Substantia nigra (tissue), 51 donors: ENCODE measurements at places on chromosomes 2 and 18.

GRCh38 chr2:85485815-85486214 is 53.2 kb upstream of the MAT2A start:
- no peak for DNase-seq

- peak; percentile 0 for DNase-seq
Measured at GRCh38 chr2:143162123-143162837, 33.1 kb downstream of the ARHGAP15 start.

- no peak for DNase-seq
Measured at GRCh38 chr2:119219873-119220272, 3.8 kb upstream of the STEAP3 start.

GRCh38 chr2:193382583-193382982 is 1187.8 kb upstream of the TMEFF2 start:
- no peak for DNase-seq

GRCh38 chr18:58997811-58998337 is 133.2 kb downstream of the ZNF532 start:
- DNase-seq = no peak

- no peak for DNase-seq
Measured at GRCh38 chr2:86202702-86203101, 3.4 kb downstream of the MRPL35 start.

GRCh38 chr2:41313082-41313481 is 734.7 kb upstream of the PKDCC start:
- DNase-seq = no peak

DNA sequence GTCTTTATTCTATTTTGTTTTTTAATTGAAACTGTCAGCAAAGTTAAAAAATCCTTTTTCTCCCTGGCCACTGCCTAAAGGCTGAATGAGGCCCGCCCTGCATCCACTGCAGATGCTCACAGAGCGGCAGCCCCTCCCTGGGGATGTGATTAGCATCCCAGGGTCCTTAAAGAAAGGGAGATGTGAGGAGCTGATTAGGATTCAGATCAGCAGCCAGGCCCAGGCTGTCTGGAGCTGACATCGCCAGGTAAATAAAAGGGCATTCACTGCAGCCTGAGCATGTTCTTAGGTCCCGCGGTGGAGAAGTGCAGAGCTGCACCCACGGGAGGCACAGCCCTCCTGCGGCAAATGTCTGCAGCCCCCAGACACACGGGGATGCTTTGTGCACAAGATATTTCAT is 83.8 kb downstream of the LONRF2 start:
- DNase-seq = no peak

GRCh38 chr18:42929857-42930256 is 185.6 kb downstream of the RIT2 start:
- DNase-seq = no peak

- DNase-seq = no peak
Measured at GRCh38 chr18:65567372-65567771, 183.4 kb upstream of the CDH7 start.

DNA sequence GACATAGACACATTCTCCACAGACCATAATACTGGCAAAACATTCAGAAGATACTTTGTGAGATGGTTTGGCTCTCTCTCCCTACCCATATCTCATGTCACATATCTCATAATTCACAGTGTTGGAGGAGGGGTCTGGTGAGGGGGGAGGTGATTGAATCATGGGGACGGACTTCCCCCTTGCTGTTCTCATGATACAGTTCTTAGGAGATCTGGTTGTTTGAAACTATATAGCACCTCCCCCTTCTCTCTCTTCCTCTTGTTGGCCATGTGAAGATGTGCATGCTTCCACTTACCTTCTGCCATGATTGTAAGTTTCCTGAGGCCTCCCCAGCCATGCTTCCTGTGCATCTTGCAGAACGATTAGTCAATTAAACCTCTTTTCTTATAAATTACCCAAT is 61.1 kb downstream of the HK2 start:
- DNase-seq = no peak

- DNase-seq = no peak
Measured at GRCh38 chr2:237177052-237177451, 91.4 kb downstream of the COPS8 start.

GRCh38 chr18:49768051-49768391 is 45.3 kb downstream of the ACAA2 start:
- DNase-seq = peak; percentile 15

DNA sequence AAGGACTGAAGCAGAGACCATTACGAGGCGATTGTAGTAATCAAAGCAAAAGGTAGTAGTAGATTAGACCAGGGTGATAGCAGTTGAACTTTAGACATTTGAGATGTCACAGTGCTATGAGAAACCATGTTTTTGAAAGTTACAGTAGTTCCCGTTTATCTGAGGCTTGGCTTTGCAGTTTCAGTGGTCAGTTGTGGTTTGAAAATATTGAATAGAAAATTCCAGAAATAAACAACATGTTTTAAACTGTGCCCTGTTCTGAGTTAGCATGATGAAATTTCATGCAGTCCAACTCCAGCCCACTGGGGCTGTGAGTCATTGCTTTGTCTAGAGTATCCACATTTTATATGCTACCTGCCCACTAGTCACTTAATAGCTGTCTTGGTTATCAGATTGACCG is 47.5 kb downstream of the ZNF638 start:
- DNase-seq = no peak

GRCh38 chr2:196486146-196486545 is 153.4 kb upstream of the CCDC150 start:
- DNase-seq = no peak

GRCh38 chr2:80169811-80170594 is 134.5 kb downstream of the LRRTM1 start:
- no peak for DNase-seq

DNA sequence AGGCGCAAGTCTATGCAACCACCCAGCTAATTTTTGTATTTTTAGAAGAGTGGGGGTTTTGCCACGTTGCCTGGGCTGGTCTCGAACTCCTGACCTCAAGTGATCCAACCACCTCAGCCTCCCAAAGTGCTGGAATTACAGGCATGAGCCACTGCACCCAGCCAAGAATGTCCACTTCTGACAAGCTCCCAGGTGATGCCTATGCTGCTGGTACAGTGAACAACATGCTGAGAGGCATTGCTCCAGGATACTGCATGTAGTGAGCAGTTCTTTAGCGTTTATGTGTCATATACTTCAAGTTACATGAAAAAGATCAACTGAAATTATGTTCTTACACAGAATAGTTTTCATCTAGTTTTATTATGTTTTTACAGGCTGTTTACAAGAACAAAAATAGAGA is 17.2 kb upstream of the ELAC1 start:
- no peak for DNase-seq

DNA sequence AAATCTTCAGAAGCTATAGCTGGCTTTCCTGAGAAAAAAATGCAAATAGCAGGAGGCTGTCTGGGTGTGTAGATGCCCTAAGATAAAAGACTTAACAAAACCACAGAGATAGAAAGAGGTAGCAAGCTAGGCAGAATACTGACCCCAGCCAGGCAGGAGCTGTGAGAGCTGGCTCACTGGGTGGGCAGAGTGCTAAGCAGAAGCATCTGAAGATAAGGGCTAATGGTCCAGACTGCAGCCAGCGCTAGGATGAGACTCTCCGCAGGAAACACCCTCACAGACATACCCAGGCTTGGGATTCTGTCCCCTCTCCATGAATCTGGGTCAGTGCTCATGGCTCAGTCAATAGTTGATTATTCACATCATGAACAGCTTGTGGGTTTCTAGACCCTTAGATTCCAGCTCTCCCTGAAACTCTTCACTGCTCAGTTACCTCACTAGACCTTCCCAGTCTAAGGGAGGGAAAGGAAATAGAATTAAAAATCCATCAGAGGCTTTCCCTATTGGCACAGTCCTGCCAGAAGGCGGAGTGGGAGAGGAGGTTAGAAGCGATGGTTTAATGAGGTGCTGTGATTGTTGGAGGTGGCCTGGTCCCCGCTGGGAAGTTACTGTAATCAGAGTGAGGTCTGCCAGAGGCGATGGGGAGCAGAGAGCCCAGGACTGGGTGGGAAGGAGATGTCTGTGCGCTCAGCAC is 21.4 kb upstream of the CCBE1 start:
- no peak for DNase-seq

GRCh38 chr2:65045651-65046050 is 10.6 kb upstream of the CEP68 start:
- no peak for DNase-seq

- no peak for DNase-seq
Measured at GRCh38 chr18:50457639-50458038, 82.8 kb downstream of the SKA1 start.

DNA sequence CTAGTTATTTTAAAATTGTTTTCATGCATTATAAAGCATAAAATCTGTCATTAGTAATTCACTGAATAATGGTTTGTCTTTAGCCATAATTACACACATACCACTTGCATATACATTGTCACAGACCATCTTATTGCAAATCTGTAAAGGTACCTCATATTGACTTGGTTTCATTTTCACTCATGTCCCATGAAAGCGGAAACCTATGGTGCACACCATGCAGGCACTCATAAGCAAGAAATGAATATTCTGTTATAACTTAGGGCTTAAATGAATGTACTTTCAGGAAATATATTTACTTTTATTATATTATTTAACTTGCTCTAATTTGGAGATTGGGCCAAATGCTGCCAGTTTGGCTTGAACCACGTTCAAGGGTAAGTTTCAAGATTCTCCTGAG is 29.2 kb upstream of the STK17B start:
- DNase-seq = no peak

GRCh38 chr2:112836695-112837117 is at the start of gene IL1B:
TSS of gene IL1B (minus strand) at chr2:112836779. CDS start at chr2:112836229, 550 bp downstream.
- DNase-seq = no peak

DNA sequence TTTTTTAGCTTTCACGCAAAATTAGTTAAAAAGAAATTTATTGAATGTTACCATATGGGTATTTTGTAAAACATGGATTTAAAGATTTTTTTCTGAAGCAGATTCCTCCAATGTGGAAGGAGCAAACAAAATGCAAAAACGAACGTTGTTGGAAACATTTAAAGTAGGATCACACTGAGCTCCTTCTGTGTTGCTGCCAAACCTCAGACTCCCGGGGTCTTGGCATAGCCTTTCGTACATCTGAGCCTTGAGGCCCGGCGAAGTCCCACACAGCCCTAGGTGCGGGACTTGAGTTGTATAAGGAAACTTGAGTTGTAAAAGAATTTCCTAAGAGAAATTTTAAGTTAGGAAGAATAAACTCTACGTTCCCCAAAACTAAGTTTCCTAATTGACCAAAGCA is 52.0 kb upstream of the CD226 start:
- no peak for DNase-seq

DNA sequence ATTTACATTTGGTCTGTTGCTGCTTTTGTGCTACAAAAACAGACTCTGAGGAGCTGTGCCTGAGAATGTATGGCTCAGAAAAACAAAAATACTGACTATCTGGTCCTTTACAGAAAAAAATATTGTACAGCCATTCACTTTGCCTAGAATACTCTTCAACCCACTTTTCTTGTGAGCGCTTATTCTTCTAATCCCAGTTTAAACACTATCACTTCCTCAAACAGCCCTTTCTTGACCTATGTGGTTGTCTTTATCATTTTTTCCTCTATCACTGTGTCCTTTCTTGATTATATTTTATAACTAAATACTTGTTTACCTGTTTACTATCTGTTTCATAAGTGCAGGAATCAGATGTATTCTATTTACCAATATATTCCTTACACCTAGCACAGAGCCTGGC is 33.5 kb downstream of the CUL3 start:
- DNase-seq = no peak

- no peak for DNase-seq
Measured at GRCh38 chr2:2839782-2840531, 508.9 kb upstream of the MYT1L start.

DNA sequence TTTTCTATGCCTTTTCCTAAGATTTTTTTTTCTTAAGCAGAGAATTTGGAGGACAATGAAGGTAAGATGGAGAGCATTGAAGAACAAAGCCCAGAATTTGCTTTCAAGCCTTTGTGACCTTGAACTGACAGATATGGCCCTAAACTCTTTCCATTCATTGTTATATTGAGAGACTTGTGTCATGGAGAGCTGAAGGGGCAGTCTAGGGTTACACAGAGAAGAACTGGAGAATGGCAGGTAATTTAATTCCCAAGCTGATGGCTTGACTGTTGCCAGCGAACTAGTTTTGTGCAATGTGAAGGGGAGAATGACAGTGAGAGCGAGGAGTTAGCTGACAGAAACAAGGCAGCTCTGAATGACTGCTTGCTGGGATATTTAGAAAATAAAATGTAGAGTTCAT is 1344.2 kb downstream of the LRP1B start:
- no peak for DNase-seq

- no peak for DNase-seq
Measured at GRCh38 chr18:26017929-26018328, 72.5 kb downstream of the SS18 start.

GRCh38 chr2:25286025-25286400 is 55.7 kb downstream of the DNMT3A start:
- no peak for DNase-seq

DNA sequence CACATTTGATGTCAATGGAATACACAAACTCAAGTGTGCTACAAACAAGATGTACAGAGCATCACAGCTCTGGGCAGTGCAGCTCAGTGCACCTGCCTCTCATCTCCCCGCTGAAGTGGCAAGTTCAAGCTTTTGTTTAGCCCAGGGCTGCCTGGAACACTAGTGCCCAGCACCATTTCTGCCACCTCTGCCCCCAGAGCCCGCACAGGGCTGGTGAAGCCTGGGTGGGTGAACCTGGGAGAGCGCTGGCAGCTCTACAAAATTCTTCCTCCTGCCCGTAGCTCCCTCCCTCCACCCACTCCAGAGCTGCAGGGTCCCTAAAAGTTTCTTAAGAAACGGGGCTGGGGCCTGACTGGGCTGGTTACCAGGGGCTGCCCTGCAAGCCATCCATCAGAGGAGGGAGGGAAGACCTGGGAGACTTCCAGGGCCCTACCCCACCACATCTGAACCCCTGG is 1.5 kb downstream of the HES6 start:
- no peak for DNase-seq

GRCh38 chr2:150617351-150617978 is 130.0 kb upstream of the RND3 start:
- no peak for DNase-seq

DNA sequence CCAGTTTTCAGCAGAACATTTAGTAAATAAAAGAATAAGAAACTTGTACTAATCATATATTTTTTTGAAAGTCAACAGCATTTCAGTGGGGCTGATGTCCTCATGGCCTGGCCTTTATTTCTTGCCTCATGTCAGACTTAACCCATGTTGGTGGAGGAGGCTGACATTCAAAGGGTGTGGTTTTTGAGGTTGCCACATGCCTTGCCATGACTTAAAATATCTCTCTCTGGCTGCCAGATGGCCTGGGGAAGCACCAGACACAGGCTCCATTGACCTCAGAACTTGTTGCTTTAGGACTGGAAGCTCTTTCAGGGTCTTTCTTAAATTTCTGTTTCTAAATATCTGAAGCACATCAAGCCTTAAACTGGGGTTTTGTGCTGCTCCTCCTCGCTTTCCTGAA is 32.5 kb upstream of the CD28 start:
- DNase-seq = no peak

- DNase-seq = no peak
Measured at GRCh38 chr2:144460727-144461307, 59.1 kb downstream of the ZEB2 start.

DNA sequence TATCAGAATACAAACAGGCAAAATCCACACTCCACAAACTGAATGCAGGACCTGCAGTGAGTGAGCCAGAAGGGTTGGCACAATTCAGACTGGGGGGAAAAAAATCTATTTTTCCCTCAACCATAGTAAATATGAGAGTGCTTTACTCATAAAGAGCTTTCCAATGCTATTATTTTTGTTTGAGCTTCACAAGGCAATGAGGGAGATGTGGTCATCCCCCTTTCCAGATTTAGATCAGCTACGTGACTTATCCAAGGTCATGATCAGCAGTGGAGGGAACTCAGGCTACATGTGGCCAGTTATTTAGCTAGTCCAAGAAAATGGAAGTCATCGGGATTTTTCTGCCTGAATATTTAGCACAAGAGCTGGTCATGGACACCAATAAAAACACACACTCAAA is 120.4 kb upstream of the KLF7 start:
- DNase-seq = no peak
